ENCODE measurements at places on chromosomes 16 and 17.

DNA sequence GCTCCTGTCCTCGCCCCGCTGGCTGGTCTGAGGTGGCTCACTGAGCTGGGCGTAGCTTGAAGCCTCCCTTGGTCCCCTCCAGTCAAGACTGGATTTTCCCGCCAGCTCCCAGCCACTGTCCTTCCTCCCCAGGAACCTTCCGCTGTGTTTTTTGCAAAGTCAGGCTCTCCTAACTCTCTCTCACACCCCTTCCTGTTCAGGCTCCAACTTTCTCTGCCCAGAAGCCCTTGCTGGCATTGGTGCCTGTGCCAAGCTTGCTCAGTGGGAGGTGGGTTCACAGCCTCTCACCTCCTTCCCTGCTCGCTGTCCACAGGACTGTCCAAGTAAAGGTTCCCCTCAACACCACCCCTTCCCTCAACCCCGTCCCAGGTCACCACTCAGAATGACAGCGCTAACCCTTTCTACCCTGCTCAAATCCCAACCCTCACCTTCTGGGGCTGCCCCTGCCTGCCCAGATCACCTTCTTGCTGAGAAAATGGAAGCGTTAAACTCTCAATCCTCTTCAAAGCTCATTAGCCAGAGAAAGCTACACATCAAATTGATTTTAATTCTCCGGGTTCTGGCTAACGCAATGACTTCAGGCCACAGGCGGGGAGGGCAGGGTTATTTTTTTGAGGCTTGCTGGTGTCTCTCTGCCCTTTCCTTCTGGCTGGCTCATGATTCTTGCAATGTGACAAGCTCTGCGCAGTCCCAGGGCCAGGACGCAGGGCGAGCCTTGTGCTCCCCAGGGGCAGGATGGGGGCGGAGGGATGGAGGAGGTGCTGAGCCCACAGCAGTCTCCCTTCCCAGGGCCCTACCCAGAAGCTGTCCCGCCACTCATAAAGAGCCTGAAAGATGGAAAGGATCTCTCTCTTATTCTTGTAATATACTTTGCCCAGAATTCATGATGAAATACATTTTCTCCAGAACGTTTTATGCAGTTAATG lies 357.2 kb upstream of the TNRC6C start:
- DNase-seq, result no peak

GRCh38 chr16:83520596-83520995 lies 287.2 kb upstream of the HSBP1 start:
- DNase-seq, result no peak

DNA sequence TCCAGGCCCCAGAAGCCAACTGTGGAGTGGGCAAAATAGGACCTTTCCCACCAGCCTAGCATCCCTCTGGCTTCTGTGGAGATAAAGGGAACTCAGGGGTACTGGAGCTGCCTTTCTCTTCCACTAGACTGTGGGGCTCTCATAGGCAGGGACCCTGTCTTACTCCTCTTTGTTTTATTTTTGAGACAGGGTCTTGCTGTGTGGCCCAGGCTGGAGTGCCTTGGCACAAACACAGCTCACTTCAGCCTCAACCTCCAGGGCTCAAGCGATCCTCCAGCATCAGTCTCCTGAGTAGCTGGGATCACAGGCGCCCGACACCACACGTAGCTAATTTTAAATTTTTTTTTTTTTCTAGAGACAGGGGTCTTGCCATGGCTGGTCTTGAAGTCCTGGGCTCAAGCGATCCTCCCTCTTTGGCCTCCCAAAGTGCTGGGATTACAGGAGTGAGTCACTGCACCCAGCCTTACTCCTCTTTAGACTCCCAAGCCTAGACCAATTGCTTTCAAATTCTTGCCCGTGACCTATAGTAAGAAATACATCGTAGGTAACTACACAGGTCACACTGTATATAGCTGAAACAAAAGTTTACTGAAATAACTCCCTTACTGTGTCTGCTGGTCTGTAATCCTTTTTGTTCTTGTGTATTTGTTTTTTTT lies 2.6 kb downstream of the RAI1 start:
- no peak for DNase-seq

DNA sequence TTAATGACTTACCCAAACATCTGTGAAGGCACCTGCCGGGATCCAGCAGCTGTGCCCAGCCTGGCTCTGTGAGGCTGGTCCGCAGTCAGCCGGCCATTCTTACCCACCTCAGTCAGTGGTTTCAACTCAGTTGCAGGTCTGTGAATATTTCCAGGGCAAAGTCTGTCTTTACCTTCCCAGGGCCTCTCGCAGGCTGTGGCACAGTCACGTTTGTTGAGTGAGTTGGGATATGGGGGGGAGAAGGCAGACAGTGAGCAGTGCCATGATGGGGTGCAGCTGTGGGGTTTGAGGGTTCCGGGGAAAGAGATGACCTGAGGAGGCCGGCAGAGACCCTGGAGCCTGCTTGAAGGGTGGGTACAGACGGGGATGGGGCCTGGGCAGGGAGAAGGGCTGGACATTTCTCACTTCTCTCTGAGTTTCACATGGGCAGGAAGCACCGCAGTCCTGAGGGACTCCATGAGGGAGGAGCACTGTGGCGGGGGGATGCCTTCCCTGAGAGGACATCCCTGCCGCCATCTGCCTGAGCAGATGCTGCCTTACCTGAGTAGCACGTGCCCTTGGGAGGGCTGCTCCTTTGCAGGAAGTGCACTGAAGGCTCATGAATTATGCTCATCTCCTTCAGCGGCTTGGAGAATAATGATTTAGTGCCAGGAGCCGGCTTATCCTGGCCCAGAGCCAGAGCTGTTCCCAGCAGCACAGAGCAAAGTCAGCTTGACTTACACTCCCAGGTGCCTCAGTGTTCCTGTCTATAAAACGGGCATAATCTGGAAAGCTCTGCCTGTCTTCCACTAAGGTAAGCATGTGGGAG lies 48.1 kb downstream of the KSR1 start:
- no peak for DNase-seq

DNA sequence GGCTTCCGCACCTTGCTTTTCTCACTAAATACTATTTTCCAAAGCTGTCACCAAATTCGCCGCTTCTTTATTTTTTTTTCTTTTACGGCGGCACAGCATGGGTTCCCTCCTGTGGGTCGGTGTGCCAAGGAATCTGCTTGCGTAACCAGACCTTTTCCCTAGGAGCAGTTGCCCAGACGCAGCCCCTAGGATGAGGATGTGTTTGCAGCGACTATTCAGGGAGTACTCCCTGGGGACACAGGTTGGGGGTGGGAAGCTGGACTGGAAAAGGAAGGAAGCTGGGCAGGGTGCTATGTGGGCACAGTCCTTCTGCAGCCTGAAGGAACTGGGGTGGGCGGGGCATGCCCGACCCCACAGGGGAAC lies 49.0 kb upstream of the ZCCHC14 start:
- no peak for DNase-seq

DNA sequence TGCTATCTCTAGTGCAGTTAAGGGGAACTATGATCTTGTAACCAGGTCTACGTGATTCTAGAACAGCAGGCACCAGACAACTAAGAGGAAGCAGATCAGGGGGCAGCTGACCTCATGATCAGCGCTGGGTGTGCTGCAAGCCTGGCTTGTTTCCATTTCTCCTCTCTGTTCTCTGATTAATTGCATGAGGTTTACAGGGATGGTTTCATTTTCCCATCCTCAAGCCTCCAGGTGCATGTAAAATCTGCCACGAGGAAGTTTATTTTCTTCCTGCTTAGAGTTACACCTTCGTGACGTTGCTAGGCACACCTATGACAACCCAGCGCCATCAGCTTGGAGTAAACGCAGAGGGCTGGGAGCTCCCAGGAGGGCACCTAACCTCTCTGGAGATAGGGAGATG lies 4.3 kb upstream of the NUPR1 start:
- no peak for DNase-seq

DNA sequence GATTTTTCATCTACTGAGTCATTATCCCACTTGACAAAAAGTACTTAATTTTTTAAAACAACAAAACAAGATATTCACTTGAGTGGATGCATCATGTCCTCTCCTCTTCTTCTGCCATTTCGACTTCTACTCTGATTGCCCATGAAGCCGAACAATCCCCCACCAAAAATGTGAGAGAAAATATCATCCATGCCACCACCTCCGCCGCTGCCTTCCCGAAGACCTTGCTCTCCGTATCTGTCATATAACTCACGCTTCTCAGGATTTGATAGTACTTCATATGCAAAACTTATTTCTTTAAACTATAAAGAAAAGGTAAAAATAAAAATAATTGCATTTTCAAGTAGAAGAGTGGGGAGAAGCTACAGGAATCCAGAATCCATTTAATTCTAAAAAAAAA lies 2.2 kb downstream of the DNAJA2 start:
- DNase-seq, result no peak

DNA sequence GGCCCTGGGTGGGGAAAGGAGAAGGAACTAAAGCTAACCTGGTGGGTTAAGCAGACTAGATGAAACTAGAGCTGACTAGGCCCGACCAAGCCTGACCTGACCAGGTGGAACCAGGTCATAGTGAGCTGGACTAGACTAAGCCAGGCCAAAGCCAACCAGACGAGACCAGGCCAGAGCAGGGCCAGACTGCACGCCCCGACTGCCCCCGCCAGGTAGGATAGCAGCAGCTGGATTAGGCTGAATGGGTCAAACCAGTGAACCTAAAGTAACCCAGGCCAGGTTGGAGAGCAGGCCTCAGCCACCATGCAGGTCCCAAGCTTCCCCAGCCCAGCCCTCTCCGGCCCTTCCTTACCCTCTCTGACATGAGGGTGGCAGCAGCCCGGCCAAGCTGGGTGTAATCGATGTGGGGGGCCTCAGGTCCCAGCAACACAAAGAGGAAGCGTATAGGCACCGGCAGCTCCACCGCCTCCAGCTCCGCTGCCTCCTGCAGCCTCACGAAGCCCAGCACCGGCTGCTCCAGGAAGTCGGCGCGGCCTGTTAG lies 9.1 kb downstream of the SLC4A1 start:
- DNase-seq, result no peak

DNA sequence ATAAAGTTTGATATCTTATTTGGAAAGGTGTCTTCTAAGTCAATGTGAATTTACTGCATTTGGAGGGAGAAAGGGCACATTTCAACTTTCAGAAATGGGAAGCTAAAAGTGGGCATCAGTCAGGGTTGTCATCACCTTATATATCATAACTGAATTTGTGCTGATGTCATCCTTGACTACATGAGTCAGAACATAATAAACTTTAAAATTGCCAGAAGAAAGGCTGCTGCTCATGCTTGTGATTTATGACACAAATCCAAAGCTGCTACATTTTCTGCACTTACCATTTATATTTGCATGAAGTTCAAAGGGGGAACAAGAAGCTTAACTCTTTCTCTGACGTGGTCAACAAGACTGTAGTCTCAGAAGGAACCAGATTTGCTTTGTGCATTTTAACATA lies 196.6 kb downstream of the UTP18 start:
- DNase-seq, result no peak

- DNase-seq, result no peak
Measured at GRCh38 chr17:66432996-66433551, 130.7 kb downstream of the PRKCA start.

DNA sequence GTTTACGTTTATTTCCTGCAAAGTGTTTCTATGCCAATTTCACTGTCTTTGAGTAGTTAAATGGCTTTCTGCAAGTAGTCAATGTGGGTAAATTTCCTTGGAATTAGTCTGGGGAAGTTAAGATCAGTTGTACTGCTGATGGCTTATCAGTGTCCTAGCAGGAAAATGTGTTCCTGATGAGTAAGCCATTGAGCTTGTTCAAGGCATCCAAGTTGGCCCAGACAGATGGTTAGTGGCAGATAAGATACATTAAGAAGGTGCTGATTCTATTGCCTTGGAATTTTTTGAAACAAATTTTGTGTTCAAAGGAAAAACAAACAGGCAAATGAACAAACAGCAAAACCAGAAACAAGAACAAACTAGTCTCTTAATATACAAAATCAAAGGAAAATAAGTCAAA lies 258.4 kb downstream of the MAP2K6 start:
- DNase-seq, result no peak

DNA sequence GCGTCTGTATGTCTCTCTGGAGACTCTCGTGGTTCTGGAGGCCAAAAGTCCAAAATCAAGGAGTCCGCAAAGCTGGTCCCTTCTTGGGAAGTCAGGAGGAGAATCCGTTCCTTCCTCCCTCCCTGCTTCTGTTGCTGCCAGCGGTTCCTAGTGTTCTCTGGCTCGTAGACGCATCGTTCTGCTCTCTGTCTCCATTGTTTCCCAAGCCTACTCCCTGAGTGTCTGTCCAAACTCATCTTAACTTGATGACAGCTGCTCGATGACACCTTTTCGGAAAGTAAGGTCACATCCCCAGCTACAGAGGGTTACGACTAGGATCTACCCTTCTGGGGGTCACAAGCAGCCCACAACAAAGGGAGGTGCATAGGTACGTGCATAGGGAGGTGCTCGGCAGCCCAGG lies 80.7 kb upstream of the FOXF1 start:
- DNase-seq, result no peak

DNA sequence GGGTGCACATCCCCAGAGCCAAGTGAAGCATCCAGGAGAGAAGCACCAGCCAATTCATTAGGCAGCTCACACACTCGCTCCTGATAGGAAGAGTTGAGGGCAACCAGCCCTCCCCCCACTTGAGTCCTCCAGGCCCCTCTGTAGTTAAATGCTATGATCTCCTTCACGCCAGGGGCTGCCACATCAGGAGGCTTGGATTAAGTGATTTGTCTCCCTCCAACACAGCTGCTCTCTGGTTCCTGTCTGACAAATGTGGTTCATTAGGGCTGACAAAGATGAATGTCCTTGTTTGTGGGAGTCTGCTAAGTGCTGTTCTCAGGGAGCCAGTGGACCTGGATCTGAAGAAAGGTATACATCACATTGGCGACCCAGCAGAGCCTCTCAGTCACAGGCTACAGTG lies 94.5 kb upstream of the WSCD1 start:
- DNase-seq, result no peak

DNA sequence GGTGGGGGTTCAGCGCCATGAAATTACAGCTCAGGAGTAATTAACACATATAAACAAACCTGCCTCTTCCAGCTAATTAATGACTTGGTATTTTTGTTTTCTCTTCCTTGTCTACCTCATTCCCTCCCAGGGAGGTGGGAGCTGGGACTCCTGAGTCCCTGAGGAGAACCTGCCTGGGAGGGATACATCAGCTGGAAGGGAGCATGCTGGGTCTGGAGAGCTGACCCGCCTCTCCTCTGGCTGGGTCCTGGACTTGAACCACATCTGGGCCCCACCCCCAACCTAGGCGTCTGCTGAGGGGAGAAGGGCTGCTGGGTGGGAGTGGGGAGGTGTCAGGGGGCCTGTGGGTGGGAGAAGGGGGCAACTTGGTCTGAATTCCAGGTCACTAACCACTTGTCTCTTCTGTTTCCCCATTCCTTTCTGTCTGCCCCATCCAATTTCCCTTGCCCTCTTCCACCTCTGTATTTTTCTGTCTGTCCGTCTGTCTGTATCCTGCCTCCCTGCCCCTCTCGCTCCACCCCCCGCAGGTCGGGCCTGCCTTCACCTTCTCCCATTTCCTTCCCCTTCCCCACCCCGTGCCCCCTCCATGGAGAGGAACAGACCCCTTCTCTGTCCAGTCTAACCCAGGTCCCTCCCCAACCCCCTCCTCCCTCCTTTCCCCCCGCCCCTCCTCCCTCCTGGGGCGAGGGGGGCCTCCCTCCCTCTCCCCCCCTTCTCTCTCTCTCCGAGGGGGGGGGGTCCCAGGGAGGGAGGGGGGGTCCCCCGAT lies at the start of gene NLGN2:
TSS of gene NLGN2 (plus strand) at position 361 of the 767 bp plus-strand sequence. CDS start 411 bp downstream, outside the sequence.
- DNase-seq, result no peak

GRCh38 chr17:31733326-31733725 lies 125.7 kb downstream of the COPRS start:
- no peak for DNase-seq

Measured in AG09319 (cell line).